Activated T-helper 1 cell treated with anti-CD3 and anti-CD28 coated beads, Interleukin-12 subunit alpha, Interleukin-12 subunit beta, Interleukin-2, Interleukin-4 antibody, amounts not matched to agents 30 ng/mL and 10 ng/mL and 1 ng/mL, durations not matched to agents 14 hours and 24 hours and 36 hours (primary cell): ENCODE measurements at places on chromosomes 2 and 18.

GRCh38 chr2:209685963-209686362 is 85.7 kb upstream of the UNC80 start:
- no peaks in the 10 kb centered on the region for H3K27me3 ChIP-seq
- no peaks in the 10 kb centered on the region for H3K4me1 ChIP-seq
- no peak for DNase-seq
- no peak overlapping the region for H3K27ac ChIP-seq
- no peaks in the 10 kb centered on the region for H3K36me3 ChIP-seq

DNA sequence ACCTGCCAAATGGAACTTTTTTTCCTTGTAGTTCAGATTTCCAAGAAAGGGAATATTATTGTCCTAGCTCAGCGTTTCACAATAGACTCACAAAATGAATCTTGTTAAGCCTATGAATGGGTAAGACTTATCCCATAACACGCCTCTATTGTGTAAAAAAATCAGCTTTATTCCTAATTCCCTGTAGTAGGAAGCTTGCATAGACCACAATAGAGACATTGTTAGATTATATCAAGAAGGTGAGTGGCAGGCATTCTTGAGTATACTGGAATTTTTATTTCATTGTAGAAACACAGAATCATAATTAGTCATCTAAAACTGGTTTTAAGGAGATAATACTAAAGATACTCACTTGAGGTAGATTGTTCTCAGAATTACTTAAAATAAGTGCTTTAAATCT is 46.5 kb upstream of the SLC30A6 start:
- peaks cover 7% of the 10 kb centered on the region for H3K36me3 ChIP-seq
- no peak overlapping the region for H3K27ac ChIP-seq
- H3K4me3 ChIP-seq = no peak overlapping the region
- no peak for DNase-seq
- H3K27me3 ChIP-seq = no peaks in the 10 kb centered on the region
- peaks cover 15% of the 10 kb centered on the region for H3K4me1 ChIP-seq

DNA sequence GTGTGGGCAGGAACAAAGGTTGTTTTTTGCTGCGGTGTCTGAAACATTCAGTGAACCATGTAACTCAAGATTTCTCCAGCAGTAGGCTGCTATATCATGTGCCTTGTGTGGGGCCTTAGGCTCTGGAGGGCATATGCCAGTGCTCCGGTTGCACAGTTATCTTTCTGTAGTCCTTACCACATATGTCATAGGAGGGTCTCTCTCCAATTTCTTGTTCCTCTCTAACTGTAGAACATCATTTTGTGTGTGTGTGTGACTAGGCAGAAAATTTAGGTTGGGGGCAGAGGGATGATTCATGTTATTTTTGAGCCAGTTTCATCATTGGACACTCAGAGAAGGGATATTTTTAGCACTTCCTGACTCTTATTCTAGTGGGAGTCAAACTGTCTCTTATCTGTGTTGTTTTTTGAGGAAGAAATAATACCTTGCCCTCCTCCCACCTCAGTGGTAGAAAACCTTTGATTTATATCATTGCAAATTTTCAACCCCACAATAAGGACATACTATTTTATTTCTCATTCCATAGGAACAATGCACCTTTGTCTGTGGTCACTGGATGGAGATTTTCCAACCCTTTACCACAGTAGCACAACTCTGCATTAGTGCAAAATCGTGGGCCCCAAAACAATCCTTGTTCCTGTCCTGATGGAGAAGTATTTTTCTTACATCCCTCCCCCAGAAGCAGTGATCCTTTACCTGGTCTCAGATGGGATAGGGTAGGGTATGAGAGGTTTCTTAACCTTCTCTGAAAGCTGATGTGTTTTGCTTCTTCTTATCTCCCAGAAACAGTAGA is 113.9 kb downstream of the CCDC74A start:
- H3K27ac ChIP-seq = no peak overlapping the region
- H3K4me1 ChIP-seq = no peaks in the 10 kb centered on the region
- H3K27me3 ChIP-seq = peaks cover 15% of the 10 kb centered on the region
- no peak overlapping the region for H3K4me3 ChIP-seq
- DNase-seq = no peak
- H3K36me3 ChIP-seq = no peaks in the 10 kb centered on the region

- H3K27ac ChIP-seq = no peak overlapping the region
- H3K27me3 ChIP-seq = no peaks in the 10 kb centered on the region
- DNase-seq = no peak
Measured at GRCh38 chr2:149387411-149387810, 57.0 kb downstream of the LYPD6 start.

GRCh38 chr2:58688813-58689212 is 447.7 kb upstream of the FANCL start:
- H3K4me1 ChIP-seq = no peaks in the 10 kb centered on the region
- no peaks in the 10 kb centered on the region for H3K36me3 ChIP-seq
- DNase-seq = no peak
- H3K27ac ChIP-seq = no peak overlapping the region

GRCh38 chr2:16861530-16861929 is 195.9 kb upstream of the CYRIA start:
- H3K27ac ChIP-seq = no peak overlapping the region
- no peaks in the 10 kb centered on the region for H3K4me1 ChIP-seq
- H3K27me3 ChIP-seq = no peaks in the 10 kb centered on the region
- no peaks in the 10 kb centered on the region for H3K36me3 ChIP-seq
- no peak for DNase-seq

DNA sequence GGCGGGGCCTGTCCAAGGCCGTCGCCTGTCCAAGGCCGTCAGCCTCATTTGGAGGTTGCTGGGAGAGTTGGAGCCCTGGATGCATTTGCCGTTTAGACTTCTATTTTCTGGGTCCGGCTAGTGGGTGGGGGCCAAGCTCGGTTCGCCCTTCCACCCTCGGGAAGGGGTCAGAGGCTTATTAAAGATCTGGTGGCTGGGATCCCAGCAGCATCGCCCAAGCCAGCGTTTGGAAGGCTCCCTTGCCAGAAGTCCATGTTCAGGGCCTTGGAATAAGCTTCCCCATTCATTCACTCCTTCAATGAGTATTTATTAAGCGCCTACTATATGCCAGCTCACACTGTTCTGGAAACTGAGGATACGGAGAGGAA is 516 bp upstream of the DOCK10 start:
- peaks cover 57% of the 10 kb centered on the region for H3K4me1 ChIP-seq
- H3K4me3 ChIP-seq = peak overlapping the region; percentile 77
- peaks cover 9% of the 10 kb centered on the region for H3K27me3 ChIP-seq
- H3K27ac ChIP-seq = peak overlapping the region; percentile 84

DNA sequence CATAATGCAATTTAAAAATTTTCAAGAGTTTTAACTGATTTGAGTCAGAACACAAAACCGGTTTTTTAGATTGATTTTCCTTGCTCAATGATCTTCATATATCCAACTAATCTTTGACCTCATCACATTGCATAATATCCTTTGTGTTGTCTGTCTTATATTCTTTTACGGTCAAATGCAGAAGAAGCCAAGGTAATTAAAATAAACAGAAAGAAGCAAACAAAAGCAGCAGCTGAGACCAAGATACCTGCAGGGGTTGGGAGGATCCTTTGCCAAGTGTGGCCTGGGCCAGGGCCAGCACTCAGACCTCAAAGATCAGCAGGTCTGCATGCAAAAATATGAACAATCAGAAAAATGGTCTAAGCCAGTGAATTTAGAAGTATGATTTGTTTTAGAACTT is 428.9 kb upstream of the NETO1 start:
- H3K27me3 ChIP-seq = no peaks in the 10 kb centered on the region
- no peak overlapping the region for H3K4me3 ChIP-seq
- H3K27ac ChIP-seq = no peak overlapping the region
- no peaks in the 10 kb centered on the region for H3K4me1 ChIP-seq
- DNase-seq = no peak

- no peaks in the 10 kb centered on the region for H3K36me3 ChIP-seq
- peaks cover 8% of the 10 kb centered on the region for H3K4me1 ChIP-seq
- DNase-seq = no peak
- H3K4me3 ChIP-seq = no peak overlapping the region
Measured at GRCh38 chr2:73611193-73611592, 31.0 kb downstream of the NAT8 start.

- DNase-seq = no peak
- H3K36me3 ChIP-seq = peaks cover 2% of the 10 kb centered on the region
- no peaks in the 10 kb centered on the region for H3K4me1 ChIP-seq
- no peak overlapping the region for H3K27ac ChIP-seq
- no peaks in the 10 kb centered on the region for H3K27me3 ChIP-seq
Measured at GRCh38 chr2:72561621-72562318, 264.1 kb downstream of the EXOC6B start.

DNA sequence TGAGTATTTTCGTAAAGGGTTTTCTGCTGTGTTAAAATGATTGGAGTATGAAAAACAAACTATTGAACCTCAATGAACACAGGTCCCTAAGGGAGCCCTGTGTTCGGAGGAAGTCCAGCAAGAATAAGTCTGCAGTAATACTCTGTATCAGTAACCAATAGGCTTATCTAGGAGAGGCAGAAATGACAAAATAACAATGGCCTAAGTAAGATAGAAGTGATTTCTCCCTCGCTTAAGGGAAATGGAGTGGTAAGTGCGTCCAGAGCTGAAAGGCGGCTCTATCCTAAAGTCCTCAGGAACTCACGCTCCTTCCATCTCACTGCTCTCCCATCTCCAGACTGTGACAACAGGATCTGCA is 29.3 kb upstream of the MFSD6 start:
- no peaks in the 10 kb centered on the region for H3K36me3 ChIP-seq
- H3K4me1 ChIP-seq = peaks cover 9% of the 10 kb centered on the region
- H3K27ac ChIP-seq = no peak overlapping the region
- H3K27me3 ChIP-seq = peaks cover 2% of the 10 kb centered on the region
- DNase-seq = no peak
- no peak overlapping the region for H3K4me3 ChIP-seq

GRCh38 chr2:207970147-207970825 is 55.0 kb downstream of the PLEKHM3 start:
- no peak overlapping the region for H3K4me3 ChIP-seq
- no peak for DNase-seq
- no peaks in the 10 kb centered on the region for H3K27me3 ChIP-seq
- H3K27ac ChIP-seq = no peak overlapping the region
